Astrocyte of the hippocampus (primary cell): ENCODE measurements at places on chromosomes 6 and 20.

- no peak for DNase-seq
These were observed 471.8 kb upstream of the AGPAT4 start for GRCh38 chr6:161745594-161746141.

DNA sequence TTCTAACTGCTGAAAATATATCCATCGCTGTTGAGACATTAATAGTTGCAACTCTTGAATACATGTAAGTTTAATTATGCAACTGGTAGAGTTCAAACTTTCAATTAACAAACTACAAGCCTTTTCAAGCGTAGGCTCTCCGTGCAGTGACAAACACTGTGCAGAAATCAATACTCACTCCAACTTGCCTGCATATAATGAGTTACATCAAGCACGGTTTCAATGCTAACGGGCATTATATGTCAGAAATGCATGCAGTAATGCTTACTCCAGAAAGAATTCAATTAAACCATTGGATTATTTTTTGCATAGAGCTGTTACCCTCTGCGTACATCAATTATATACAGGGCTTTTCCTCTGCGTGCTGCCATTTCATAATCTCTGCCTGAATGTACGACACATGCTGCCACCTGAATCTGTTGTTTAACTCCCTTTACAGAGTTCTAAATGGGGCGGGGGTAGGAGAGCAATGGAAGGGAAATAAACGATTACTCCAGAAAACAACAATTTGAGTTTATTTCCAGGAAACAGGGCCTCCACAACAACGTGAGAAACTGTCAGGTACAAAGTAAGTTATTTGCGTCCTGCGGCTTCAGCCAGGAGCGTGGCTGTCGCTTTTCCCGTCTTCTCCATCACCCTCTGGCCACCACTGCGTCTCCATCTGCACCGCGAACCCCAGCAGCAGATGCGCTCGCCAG lies 1.8 kb downstream of the PTPRK start:
- DNase-seq = peak; percentile 20

GRCh38 chr20:54255157-54255556 lies 47.3 kb downstream of the PFDN4 start:
- peak; percentile 25 for DNase-seq

DNA sequence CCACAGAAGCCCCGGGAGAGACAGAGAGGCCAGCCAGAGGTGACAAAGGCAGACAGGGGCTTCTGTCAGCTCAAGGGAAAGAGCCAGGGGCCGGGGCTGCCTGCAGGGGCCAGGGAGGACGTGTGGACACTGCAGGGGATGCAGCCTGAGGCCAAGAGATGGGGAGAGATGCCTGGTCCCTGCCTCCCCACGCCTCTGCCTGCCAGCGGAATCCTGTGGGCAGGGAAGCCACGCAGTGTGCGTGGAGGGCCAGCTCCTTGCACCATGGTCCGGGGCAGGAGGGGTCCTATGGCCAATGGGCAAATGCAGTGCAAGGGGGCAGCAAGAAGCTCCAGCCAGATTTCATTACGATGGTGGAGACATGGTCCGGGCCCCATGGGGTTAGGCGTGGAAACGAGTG lies 224.9 kb downstream of the CDH4 start:
- no peak for DNase-seq
